Left ventricle myocardium inferior (tissue), 1 donor: ENCODE measurements at places on chromosomes 3 and 15.

GRCh38 chr3:27228805-27229204 is 140.4 kb downstream of the NEK10 start:
- DNase-seq = no peak

DNA sequence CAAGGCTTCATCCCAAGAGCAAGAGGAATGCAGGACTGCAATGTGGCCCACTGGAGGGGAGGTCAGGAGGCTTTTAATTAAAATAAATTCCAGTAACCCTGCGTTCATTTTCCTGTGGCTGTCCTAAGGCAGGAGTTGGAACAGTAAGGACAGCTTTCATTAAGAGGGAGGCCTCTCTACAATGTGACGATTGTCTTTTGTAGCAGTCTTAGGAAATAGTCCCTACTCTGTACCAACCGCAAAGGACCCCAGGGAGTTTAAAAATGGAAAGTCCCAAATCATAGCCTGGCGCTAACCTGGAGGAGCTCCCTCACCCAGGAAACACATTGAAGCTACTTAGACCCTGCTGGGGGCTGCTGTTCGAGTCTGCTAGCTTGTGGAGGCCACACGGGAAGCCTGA is 62.8 kb downstream of the SYNM start:
- no peak for DNase-seq

- DNase-seq = no peak
Measured at GRCh38 chr3:148790370-148790769, 37.2 kb upstream of the CPB1 start.

GRCh38 chr3:151561878-151562277 is 101.0 kb upstream of the IGSF10 start:
- no peak for DNase-seq

GRCh38 chr3:126684218-126684751 is 19.8 kb upstream of the CHCHD6 start:
- DNase-seq = no peak

DNA sequence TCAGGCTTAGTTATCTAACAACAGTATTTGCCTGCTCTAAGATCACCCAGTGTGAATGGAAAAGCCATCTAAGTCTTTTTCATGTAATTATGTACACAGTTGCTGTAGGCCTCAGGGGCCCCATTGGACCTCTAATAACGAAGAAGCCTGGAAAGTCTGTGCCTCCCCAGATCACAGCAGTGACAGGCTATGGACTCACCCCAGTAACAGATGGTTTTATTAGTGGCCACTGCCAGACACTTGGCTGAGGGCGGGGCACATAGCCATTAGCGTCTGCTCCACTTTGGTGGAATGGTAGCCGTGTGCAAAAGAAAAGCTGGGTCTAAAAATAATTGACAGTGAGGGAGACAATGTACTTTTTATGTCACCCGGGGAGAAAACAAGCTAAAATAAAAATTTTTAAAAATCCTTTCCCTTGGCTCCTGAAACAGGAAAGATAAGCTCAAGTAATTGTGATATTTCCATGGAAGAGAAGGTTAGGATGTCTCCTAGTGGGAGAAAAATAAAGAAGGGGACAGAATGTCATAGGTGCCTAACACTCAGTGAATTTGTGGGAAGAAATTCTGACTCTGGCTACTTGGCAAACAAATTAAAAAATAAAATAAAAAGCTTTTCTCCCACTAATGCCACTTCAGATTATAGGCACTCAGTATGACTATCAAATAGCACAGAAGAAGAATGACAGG is 44.3 kb upstream of the ZNF385D start:
- DNase-seq = peak; percentile 79

DNA sequence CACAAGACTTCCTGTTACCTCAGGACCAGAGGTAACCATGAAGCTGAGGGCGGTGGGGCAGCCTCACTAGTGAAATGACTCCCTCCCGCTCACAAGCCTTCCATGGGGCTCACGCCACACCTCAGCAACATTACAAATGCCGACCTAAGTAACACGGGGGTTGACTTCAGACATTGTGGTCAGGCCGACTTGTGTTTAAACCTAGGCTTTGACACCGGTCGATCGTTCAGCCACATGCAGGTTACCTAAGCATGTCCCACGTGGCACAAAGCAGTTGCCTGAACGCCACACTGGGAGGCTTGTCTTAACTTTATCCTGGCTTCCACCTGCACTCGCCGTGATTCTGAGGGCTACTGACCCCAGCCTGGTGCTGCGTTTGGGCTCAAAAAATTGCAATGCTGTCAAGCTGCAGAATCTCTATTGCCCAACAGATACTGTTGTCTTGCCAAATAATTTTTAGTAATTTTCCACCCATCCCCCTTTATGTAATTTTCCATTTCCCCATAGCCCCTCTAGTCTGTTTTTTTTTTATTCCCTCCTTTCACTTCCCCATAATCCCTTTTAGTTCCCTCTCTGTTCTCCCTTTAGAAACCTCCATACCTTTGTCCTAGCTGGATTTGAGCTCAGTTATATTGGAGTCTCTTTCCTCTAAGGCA is 158.6 kb upstream of the RGMA start:
- no peak for DNase-seq

- no peak for DNase-seq
Measured at GRCh38 chr3:87350367-87351199, 74.2 kb upstream of the POU1F1 start.

DNA sequence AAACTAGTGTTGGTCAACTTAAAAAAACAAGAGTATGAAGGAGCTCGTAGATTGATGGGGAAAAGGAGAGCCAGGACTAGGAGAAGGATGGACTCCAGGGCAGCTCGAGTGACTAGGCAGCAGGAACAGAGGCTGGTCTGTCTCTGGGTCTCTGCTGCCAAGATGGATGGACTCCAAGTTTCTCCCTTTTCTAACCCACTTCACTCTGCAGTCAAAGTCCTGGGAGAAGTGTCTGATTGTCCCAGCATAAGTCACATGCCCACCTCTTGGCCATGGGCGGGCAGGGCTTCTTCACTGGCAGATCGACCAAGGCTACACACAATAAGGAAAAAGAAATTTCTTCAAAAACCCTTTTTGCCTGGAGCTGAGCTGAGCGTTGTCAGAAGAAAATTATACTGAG is 9.2 kb upstream of the EPB42 start:
- DNase-seq = no peak

DNA sequence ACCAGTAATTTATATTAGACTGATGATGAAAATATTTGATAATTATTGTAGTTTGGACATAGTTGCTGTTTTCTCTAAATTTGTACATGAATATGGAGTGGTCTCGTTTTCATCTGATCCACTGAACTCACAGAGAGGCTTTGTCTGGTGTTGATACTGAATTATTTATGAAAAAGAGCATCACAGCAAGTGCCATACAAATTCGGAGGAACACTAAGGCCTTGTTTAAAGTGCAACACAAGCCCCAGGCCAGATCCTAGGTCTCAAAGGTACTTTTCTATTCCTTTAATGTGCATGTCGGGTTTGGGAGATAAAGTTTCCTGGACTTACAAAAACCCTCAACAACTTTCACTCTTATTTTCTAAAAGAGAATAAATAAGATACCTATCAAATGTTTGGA is 796.8 kb upstream of the EPHA6 start:
- no peak for DNase-seq

- no peak for DNase-seq
Measured at GRCh38 chr15:27842526-27842925, 256.6 kb downstream of the OCA2 start.

DNA sequence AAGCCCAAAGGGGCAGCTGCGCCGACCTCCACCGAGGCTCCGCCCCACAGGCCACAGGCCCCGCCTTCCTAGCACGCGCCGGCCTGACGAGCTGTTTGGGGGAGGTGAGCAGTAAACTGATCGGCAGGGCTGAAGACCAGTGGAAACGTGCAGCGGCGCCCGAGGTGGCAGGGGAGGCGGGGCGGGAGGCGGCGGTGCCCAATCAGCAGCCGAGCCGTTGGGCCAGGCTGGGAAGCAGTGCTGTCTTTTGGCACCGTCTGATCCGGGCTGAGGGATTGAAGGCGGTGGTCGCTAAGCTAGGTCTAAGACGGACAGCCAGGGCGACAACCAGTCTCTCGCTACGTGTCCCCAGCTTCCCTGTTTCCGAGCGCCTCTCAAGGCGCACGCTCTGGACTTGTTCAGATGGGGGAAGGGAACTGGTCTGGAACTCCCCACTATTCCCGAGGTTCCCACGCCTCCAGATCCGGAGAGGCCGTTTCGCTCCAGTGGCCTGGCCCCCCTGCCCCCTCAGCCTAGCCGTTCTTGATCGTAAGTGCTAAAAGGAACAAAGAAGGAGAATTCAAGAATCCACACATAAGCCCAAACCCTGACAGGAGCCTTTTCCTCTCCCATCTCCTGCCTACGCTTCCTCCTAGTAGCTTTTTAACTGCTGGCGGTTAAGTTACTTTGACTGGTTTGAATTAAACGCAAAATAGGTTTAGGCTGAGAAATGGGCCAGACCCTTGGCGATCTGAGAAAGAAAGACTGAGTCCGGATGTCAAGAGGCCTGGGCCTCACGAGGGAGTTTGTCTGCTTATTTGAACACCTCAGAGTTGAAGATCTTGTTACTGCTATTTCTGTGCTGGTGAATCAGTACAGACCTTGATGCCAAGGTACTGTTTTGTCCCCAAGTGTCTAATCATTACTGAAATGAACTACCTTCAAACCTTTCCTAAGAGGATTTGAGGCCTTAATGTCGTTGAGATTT is at the start of gene FMN1:
FMN1 (minus strand) TSS at position 11 of the 967 bp plus-strand sequence. CDS start 39,800 bp downstream, outside the sequence.
- peak; percentile 94 for DNase-seq

GRCh38 chr3:50817756-50818529 is 143.2 kb downstream of the DOCK3 start:
- no peak for DNase-seq
